Right cardiac atrium (tissue), 5 donors: ENCODE measurements at places on chromosomes 13 and 19. TPM values are rescaled to one million over a fixed set of nuclear protein-coding genes. Genes with fewer than 3 reads are reported as not detected.

DNA sequence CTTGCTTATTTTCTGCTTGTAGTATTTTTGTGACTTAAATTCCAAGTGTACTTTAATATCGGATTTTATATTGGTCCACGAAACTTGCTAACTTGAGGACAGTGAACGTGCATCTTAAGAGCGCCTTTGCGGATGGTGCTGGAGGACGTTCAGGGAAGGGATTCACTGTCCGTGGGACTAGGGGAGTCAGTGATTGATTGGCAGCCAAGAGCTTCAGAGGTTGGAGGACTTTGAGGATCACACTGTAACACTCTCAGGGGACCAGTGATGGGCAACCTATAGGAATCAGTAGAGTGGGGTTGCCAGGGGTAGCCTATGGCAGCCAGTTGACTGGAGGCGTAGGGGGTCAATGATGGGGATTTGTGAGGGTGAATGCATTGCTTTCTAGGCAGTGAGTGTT, 516 bp downstream of the ZNF175 start:
- no peak for DNase-seq

DNA sequence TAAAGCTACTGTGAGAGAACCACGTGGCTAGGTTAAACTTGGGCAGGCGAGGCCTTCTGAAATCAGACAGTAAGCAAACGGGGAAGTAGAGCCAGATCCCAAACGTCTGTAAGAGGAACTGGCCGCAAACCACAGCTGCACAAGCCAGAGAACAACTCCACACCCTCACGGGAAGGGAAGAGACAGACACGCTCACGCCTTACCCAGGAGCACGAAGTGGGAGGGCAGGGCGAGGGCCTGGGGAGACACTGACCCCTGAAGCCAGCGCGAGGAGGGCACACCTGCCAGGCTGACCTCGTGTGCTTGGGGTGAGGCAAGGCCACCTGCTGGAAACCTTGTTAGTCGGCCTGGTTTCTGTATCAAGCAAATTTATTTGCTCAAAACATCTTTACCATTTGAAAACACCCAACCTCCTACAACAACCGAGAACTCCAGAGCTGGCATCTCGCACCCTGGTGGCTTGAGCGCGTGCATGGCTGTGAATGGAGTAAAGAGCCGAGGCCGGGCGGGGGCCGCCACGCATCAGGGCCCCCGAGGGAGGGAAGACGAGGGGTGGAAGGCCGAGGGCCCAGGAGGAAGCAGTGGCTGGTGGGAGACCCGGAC, 7.3 kb downstream of the POLR2E start:
- DNase-seq, result peak; percentile 58

DNA sequence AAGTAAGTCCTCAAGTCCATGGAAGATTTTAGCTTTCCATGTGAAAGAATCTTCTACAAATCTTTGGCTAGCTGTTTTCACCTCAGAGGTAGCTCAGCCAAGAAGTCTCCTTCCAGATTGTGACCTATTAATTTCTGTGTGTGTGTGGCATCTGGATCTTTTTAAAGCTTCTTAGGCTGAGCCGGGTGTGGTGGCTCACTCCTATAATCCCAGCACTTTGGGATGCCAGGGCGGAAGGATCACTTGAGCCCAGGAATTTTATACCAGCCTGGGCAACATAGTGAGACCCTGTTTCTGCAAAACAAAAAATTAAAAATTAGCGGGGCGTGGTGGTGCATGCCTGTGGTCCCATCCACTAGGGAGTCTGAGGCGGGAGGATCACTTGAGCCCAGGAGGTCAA, 13.4 kb upstream of the SLC44A2 start:
- DNase-seq, result no peak

GRCh38 chr13:20706661-20707060, 3.2 kb downstream of the IL17D start:
- no peak for DNase-seq

GRCh38 chr13:37100731-37101130, 4.7 kb downstream of the CSNK1A1L start:
- DNase-seq, result no peak

GRCh38 chr19:42114412-42114811, 17.8 kb downstream of the POU2F2 start:
- no peak for DNase-seq

GRCh38 chr13:41588899-41589298, 131.5 kb downstream of the RGCC start:
- DNase-seq, result no peak

DNA sequence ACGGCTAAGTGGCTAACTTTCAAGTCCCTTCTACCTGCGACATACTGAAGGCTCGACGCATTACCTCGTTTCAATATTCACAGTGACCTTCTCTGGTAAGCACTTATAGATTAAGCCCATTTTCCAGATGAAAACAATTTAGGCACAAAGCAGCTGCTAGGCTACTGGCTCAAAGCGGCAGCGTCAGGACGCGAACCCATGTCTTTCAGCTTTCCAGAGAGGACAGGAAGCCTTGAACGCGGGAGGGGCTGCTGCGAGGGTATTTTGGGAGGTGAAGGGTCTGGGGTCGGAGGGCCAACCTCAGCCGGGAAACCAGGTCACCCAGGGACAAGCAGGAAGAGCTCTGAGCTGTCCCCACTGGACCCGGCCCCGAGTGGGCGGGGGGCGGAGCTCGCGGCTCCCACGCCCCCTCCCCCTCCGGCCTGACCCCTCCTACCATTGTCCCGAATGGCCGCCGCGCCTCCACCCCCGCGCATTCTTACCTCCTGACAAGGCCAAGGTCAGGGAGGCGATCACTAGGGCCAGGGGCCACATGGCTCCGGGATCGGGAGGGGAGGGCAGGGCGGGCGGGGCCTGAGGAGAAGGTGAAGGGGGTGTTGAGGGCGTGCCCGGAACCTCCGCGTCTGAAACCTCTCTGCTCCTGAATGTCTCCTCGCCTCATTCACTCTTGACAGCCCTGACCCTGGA, at the start of gene KLK13:
KLK13 (minus strand) TSS at position 559 of the 687 bp plus-strand sequence; CDS start at position 534, 25 bp downstream.
- peak; percentile 82 for DNase-seq

DNA sequence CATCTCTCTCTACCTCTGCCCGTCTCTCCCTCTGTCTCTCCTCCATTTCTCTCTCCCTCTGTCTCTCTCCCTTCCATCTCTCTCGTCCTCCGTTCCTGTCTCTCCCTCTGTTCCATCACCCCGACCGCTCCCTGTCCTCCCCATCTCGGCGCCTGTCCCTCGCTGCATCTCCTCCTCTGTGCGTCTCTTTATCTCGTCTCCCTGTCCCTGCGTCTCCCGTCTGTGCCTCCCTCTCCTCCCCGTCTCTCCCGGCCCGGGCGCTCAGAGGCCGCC, 4.6 kb downstream of the GRIN2D start:
- no peak for DNase-seq

DNA sequence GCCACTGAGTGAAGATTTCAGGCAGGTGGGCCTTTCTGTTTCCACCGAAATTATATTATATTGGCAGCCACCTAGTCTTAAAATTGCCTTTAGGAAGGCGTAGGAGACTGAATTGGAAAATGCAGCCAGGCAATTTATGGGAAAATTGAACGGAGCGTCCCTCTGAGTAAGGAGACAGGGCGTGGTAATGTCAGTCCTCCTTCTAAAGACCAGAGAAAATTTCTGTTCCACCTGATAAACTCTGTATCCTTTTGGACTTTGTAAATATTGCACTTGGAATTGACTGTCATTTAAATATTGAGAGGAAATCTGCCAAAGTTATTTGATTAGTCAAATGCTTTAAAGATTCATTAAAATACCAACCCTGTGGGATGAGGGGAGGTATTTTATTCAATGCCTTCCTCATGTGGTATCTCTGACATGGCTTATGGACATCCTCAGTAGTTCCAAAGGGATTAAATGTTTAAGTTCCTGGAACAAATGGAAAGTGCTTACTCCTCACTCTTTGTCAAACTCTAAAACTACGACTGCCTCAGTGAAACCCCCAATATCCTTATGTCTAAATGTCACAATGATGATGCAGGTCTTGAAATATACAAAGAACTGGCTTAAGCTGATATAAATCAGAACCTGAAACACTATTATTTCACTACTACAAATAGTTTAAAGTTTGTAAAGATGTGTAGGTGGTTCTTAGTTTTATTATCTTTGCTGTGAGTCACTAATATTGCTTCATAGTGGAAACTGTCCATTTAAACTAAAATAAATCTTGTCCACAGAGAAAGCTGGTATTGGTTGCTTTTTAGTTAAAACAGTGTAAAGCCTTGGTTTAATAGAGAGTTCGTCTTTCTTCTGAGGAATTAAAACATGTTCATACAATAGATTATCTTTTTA, 203.2 kb downstream of the FGF14 start:
- no peak for DNase-seq

DNA sequence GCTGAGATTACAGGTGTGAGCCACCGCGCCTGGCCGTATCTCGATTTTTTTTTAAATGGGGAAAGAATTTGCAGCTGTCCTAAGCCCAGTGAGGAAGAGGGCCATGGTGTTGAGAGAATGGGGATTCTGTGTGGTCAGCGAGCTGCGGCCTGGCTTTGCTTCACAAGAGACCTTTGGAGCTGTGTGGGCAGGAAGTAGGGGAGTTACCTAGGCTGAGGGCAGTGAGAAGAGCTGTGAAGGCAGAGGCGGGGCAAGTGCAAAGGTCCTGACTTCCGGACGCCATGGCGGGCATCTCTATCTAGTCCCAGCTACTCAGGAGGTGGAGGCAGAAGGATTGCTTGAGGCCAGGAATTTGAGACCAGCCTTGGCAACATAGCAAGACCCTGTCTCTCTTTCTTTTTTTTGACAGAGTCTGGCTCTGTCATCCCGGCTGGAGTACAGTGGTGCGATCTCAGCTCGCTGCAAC, 4.9 kb downstream of the AP2A1 start:
- no peak for DNase-seq

DNA sequence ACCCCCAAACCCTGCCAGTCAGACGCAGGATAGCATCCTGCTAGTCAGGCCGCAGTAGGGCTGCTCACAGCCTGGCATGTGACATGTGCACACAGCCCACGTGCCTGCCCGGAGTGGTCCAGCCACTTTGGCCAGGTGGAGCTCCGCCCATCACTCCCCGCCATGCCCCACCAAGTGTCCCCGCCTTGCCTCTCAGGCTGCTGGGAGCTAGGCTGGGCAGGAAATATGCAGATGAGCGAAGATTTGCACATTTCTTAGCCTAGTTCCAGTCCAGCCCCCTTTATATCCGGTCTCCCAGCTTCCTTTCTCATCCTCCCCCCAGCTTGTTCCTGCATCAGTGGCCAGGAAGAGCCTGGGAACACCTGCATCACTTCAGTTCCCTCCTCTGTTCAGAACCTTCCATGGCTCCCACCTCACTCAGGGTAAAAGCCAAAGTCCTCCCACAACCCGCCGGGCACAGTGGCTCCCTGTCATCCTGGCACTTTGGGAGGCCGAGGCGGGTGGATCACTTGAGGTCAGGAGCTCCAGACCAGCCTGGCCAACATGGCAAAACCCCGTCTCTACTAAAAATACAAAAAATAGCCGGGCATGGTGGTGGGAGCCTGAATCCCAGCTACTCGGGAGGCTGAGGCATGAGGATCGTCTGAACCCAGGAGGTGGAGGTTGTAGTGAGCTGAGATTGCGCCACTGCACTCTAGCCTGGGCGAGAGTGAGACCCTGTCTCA, 2.3 kb upstream of the DOCK6 start:
- DNase-seq, result peak; percentile 83

- DNase-seq, result no peak
These were observed 1.2 kb downstream of the LACC1 start for GRCh38 chr13:43880926-43881325.

The ZNF562 gene
- 25.6 TPM for total RNA-seq

The SSBP4 gene
- 38.7 TPM for total RNA-seq

The SLITRK6 gene
- total RNA-seq, result 0.61 TPM

The LRRC4B gene
- total RNA-seq, result 2.3 TPM

The ZNF416 gene
- total RNA-seq, result 4.8 TPM

The TEX29 gene
- total RNA-seq, result not detected
